ENCODE measurements at places on chromosomes 2 and 18.
A peak's percentile ranks its signal among the peaks of the same experiment; 100 is the strongest.

- no peak for DNase-seq
Measured at GRCh38 chr18:48551100-48551499, 12.3 kb downstream of the CTIF start.

- no peak for DNase-seq
Measured at GRCh38 chr2:138058427-138058826, 94.2 kb downstream of the HNMT start.

DNA sequence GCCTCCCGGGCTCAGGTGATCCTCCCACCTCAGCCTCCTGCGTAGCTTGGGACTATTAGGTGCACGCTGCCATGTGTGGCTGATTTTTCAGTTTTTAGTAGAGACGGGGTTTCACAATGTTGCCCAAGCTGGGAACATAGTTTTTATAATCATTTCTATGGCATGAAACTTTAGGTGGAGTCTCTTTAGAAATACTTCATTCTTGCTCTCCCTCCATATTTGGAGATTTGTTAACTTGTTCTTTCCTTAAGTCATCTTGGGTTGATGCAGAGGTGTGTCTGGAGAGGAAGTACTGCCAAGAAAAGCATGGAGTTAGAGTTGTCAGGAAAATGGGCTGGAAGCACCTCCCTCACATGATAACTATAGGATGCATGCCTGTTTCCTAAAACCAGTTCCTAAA is 17.4 kb downstream of the ZNF532 start:
- DNase-seq: no peak

GRCh38 chr2:215973954-215974699 is 39.2 kb downstream of the MREG start:
- peak; percentile 59 for DNase-seq

DNA sequence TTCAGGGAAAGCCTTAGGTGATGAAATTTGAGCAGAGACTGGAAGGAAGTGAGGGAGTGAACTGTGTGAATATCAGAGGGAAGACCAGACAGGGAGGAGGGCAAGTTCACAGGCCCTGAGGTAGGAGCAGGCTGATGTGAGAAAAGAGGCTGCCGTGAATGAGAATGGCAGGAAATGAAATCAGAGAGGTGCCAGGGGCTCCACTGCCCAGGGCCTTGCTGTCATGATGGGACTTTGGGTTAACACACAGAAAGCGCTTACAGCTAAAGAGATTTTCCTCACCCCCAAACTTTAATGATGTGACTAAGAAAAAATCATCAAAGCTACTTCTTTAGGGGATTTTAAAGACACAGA is 53.8 kb downstream of the MARCHF4 start:
- DNase-seq: no peak

GRCh38 chr2:25304321-25304720 is 37.4 kb downstream of the DNMT3A start:
- DNase-seq: peak; percentile 66

GRCh38 chr2:113370478-113371091 is 66.9 kb upstream of the ZNG1B start:
- DNase-seq: peak; percentile 76

DNA sequence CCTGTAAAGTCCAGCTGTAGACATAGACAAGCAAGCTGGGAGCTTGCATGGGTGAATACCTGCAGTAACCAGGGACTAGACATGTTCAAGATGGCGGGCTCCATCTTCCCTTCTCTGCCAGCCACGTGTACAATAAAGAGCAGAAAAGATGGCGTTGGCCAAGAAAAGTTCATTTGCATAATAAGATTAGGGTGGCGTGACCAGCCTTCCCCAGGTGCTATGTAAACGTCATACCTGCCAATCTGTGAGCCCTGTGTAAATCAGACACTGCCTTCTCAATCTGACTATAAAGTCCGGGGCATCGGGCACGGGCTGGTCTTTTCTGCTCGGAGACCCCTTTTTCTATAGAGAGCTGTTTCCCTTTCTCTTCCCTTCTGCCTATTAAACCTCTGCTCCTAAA is 101.6 kb upstream of the XPO1 start:
- DNase-seq: no peak

GRCh38 chr18:57921708-57922107 is 118.6 kb upstream of the ATP8B1 start:
- DNase-seq: peak; percentile 69

DNA sequence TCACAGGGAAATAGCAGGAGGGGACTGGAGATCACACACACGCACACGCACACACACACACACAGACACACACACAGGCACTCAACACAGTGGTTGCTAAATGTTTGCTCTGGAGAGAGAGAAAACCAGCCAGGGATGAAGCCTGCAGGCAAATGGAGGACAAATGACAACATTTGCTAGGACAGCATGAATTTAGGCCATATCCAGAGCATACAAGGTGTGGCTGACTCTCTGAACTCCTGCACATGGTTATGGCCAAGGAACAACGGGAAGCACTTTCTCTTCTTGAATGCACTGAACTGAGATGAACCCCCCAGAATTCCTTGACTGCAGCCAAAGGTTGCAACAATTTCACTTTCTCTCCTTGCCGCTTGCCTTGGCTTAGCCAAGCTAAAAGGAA is 230.0 kb upstream of the RASGRP3 start:
- no peak for DNase-seq

DNA sequence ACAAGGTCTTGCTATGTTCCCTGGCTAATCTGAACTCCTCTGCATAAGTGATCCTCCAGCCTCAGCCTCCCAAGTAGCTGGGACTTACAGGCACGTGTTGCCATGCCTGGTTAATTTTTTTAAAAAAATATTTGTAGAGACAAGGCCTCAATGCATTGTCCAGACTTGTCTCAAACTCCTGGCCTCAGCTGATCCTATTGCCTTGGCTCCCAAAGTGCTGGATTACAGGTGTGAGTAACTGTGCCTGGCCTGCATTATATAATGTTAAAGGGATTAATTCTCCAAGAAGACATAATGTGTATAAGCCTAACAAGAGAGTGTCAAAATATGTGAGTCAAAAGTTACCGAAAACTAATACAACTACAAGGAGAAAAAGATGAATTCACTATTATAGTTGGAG is 32.2 kb downstream of the BUB1 start:
- DNase-seq: no peak

DNA sequence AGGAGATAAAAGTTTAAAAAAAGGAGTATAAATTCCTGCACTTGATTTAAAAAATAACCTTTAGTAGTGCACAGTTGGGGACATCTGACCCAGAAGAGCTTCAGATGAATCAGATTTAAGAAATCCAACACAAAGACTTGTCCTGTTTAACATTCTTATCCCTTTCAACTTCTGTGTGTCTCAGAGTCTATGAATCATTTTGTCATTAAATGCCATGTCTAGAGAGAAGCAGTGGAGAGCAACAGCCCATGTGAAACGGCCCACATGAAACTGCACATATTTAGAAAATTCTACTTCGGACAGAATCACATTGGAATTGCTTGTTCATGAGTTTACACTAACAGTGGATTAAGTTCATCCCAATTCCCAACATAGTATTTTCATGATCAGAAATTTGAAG is 278.6 kb downstream of the SLC8A1 start:
- no peak for DNase-seq

GRCh38 chr2:110955556-110955955 is 165.2 kb upstream of the BCL2L11 start:
- no peak for DNase-seq

GRCh38 chr2:59974051-59974766 is 579.2 kb downstream of the BCL11A start:
- DNase-seq: no peak

DNA sequence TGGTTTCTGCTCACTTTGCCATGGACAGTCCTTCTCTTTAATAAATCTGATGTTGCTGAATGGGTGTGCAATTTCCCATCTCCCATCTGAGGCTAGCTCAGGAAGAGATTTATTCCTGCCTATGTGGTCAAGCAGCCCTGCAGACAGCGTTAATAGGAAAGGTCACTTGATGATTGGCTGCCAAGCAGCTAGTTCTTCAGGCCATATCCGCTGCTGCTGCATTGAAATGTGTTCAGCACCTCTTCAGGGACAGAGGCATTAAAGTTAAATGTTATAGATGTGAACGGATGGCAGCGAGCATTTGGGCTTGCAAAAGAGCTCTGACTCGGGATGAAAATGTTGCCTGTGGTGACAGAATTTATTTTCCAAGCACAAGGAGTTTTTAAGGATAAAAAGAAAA is 474.2 kb downstream of the PIK3C3 start:
- DNase-seq: no peak

DNA sequence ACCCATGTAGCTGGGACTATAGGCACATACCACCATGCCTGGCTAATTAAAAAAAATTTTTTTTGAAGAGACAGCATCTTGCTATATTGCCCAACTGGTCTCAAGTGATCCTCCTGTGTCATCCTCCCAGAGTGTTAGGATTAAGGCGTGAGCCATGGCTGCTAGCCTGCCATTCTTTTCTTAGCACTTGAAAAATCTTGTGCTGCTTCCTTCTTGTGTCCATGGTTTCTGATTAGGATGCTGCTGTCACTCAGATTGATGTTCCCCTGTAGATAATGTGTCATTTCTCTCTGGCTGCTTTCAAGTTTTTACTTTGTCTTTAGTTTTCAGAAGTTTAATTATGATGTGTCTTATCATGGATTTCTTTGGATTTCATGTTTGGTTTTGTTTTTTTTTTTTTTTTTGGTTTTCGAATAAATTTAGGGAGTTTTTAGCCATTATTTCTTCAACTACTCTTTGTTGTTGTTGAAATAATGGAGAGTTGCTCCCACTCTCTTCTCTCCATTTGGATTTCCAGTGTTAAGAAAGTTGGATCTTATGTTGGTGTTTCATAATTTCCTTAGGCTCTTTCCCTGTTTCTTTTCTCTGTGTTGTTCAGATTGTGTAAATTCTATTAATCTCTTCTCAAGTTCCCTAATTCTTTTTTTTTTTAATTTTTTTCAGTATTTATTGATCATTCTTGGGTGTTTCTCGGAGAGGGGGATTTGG is 2.5 kb downstream of the ATP9B start:
- no peak for DNase-seq

- DNase-seq: peak; percentile 24
Measured at GRCh38 chr2:179991344-179991743, 15.8 kb downstream of the CWC22 start.

DNA sequence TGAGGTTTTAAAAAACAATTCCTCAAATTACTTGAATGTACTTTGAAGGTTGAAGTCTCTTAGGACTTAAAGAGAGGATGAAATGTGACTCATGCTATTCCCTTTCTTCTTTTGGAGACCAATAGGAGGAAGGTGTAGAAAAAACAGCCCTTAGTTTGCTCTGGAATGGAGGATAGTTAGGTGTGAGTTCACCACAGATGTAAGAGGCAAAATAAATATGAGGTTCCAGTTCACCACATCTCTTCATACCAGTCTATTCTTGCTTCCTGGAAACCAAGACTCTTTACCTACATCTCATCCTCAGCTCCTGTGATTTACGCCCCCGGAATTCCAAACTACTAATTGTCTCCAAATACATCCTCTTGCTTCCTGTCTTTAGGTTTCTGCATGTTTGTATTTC is 77.5 kb upstream of the TTC21B start:
- DNase-seq: peak; percentile 63

GRCh38 chr2:60252581-60253150 is 300.8 kb downstream of the BCL11A start:
- DNase-seq: no peak

DNA sequence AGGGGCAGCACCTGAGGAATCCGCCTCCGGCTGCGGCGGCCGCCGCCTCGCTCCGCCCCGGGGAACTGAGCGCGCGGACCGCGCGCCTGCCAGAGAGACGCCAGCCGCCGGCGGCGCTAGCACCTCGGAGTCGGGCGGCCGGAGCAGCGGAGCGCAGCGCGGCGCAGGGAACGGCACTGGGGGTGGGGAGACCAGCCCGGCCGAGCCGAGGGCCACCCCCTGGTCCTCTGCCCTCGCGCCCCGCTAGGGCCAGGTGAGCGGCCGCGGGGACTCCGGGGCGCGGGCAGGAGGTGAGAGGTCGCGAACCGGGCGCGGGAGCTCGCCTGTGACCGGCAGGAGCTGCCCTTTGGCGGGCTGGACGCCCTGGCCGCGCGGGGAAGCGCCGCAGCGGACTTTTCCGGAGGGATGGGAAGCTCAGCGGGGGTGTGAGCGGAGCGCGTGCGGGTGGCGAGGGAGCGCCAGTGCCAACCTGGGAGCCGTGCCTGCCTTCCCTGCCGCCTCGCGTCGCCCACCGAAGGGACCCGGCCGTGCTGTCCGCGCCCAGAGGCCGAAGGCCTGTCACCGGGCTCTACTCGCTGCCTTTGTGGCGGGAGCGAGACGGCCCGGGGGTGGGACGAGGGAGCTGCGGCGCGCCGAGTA is at the start of gene GREB1L:
GREB1L (plus strand) TSS at position 92 of the 639 bp plus-strand sequence. CDS start 141,287 bp downstream, outside the sequence.
- peak; percentile 59 for DNase-seq

DNA sequence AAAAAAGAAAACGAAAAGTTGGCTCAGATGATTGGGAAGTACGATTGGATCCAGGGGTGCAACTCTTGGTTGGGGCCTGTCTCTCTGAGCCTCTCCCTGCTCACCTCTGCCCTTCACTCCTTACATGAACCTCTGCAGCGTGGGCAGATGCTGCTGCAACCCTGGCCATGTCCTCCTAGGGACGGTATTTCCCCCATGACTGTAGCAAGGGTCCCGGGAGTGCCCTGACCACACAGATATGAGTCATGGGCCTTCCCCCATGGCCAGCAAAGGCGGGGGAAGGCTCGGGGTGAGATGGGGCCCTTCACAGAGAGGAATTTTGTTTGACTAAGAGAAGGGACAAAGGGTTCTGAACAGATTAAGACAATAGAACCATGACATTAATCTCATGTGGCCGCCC is 129.0 kb downstream of the NCK2 start:
- DNase-seq: peak; percentile 89

DNA sequence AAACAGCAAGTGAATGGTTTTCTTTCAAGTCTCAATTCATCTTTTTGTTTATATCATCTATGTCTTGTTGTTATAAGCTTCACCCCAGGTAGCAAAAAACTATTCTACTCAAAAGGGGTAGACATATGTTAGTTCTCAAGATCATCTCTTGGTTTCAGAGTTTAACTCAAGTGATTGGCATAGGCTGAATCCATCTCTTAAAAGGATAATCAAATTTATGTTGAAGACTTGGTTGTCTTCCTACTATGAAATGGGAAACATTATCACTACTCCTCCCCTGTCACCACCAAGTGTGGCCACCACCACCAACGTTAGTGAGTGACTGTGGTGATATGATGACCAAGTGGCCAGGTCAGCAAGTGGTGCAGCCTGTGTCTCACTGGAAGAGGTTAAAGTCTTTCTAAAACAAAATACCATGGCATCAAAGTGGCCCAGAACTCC is 1.5 kb downstream of the IL1B start:
- no peak for DNase-seq

GRCh38 chr2:95669441-95669991 is 77.7 kb downstream of the TRIM43 start:
- DNase-seq: peak; percentile 54

GRCh38 chr2:195390686-195391321 is 266.2 kb upstream of the SLC39A10 start:
- DNase-seq: no peak

- no peak for DNase-seq
Measured at GRCh38 chr2:23574919-23575654, 190.1 kb downstream of the KLHL29 start.

GRCh38 chr2:102166189-102166845 is 20.5 kb upstream of the IL1RL2 start:
- DNase-seq: peak; percentile 86

GRCh38 chr2:211114826-211115455 is 558.5 kb downstream of the CPS1 start:
- peak; percentile 76 for DNase-seq

Data from fibroblast of mammary gland (primary cell).